Chondrocyte (in vitro differentiated cells): ENCODE measurements at places on chromosomes 7 and 10. TPM values are rescaled to one million over a fixed set of nuclear protein-coding genes. Genes with fewer than 3 reads are reported as not detected.

DNA sequence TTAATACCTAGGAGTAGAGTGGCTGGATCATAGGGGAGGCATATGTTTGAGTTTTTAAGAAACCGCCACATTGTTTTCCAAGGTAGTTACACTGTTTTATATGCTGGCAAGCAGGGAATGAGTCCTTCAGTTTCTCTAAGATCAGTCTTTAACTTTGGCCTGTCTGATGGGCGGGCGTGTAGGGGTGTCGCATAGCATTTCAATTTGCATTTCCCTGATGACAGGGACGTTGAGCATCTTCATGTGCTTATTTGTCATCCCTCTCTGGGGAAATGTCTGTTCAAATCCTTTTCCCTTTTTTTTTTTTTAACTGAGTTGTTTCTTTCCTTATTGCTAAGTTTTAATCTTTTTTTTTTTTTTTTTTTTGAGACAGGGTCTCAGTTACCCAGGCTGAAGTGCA lies 9.8 kb downstream of the MTG1 start:
- H3K27me3 ChIP-seq = no peaks in the 10 kb centered on the region
- no peak for DNase-seq
- H3K4me1 ChIP-seq = peaks cover 18% of the 10 kb centered on the region
- H3K4me3 ChIP-seq = no peak overlapping the region

DNA sequence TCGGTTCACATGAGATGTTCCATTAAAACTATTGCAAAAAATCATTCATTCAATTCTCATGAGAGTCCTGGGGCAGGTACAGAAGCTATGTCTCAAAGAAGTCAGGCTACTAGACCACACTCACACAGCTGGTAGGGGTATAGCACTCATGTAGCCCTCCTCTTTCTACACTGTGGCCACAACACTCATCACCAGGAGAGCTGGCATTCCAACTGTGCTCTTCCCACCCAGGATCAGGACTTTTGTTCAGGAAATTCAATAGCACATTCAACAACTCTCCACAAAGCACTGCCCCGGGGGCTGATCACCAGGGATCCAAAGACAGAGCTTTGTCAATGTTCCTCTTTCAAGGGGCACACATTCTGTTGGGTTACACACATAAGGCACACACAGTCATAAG lies 31.0 kb upstream of the C10orf90 start:
- H3K27ac ChIP-seq = no peak overlapping the region
- DNase-seq = no peak
- no peak overlapping the region for H3K4me3 ChIP-seq
- H3K36me3 ChIP-seq = peaks cover 2% of the 10 kb centered on the region
- no peaks in the 10 kb centered on the region for H3K4me1 ChIP-seq

DNA sequence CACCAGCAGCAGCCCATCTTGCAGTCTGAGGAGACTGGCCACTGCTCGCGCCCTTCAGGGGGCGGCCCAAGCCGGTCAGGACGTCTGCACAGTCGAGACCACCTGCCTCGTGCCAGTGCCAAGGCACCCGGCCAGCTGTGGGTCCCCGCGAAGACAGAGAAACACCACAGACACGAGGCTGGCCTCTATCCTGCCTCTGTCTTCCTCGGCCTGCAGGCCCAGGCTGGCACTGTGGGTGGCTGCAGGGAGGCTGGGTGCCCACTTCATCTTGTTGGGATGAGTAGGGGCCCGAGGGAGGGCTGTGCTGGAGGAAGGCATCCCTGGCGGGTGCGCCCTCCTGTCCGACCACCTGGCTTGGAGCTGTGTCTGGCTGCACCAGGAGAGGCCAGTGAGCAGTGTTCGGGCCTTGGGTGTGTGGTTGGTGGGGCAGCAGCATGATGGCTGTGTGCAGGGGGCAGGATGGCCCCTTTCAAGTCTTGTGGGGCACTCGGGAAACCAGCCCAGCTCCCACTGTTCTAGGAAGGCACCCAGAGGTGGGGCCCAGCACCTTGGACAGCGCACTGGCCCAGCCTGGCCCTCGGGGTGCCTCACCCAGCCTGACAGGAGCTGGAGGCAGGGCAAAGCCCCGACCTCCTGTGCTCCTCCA lies 7.3 kb downstream of the DPYSL4 start:
- no peak overlapping the region for H3K4me3 ChIP-seq
- DNase-seq = peak; percentile 85
- no peak overlapping the region for H3K27ac ChIP-seq
- H3K4me1 ChIP-seq = peaks cover 3% of the 10 kb centered on the region
- no peaks in the 10 kb centered on the region for H3K27me3 ChIP-seq

- no peaks in the 10 kb centered on the region for H3K4me1 ChIP-seq
- H3K27ac ChIP-seq = no peak overlapping the region
- peaks cover 8% of the 10 kb centered on the region for H3K27me3 ChIP-seq
- no peaks in the 10 kb centered on the region for H3K36me3 ChIP-seq
Measured at GRCh38 chr7:136058546-136058945, 81.4 kb upstream of the MTPN start.

DNA sequence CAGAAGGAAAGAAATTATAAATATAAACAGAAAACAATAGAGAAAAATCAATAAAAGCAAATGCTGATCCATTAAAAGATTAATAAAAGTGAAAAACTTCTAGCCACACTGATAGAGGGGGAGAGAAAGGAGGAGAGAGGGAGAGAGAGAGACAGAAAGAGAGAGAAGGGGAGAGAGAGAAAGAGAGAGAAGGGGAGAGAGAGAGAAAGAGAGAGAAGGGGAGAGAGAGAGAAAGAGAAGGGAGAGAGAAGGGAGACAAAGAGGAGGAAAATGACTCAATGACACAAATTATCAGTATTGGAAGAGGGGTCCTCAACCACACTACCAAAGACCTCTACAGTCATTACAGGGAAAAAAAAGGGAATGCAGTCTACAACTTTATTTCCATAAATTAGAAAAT lies 94.4 kb upstream of the VIPR2 start:
- H3K4me1 ChIP-seq = no peaks in the 10 kb centered on the region
- DNase-seq = no peak
- H3K4me3 ChIP-seq = no peak overlapping the region

GRCh38 chr10:114172776-114173602 lies 1.0 kb downstream of the CCDC186 start:
- no peaks in the 10 kb centered on the region for H3K27me3 ChIP-seq
- DNase-seq = no peak
- peak overlapping the region; percentile 95 for H3K4me3 ChIP-seq
- peaks cover 32% of the 10 kb centered on the region for H3K4me1 ChIP-seq
- H3K27ac ChIP-seq = peak overlapping the region; percentile 96

DNA sequence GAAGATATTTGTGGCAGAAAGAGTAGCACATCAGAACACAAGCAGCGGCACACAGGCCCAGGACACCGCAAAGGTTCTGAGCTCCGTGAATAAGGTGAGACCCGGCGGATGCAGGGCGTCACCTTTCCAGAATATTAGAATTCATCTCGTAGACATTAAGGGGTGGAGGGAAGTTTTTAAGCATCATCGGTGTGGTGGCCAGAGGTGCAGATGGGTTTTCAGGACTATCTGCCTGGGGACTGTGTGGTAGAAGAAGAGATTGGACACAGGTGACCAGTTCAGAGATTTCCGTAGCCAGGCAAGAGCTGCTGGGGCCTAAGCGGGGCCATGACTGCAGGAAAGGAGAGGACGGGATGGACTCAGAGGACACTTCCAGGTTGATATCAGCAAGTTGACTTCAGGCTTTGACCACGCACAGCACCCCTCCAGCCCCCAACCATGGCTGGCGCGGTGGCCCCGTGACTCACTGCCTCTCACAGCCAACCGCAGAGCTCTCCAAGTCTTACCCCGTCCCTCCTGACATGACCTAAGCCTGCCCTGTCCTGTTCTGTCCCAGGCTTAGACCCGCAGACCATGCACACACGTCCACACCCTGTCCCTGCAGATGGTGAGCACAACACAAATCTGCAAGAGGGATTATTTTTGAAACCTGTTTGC lies 97.2 kb downstream of the OAT start:
- no peak for DNase-seq
- H3K27ac ChIP-seq = no peak overlapping the region
- H3K4me3 ChIP-seq = no peak overlapping the region
- H3K36me3 ChIP-seq = no peaks in the 10 kb centered on the region
- H3K27me3 ChIP-seq = peaks cover 5% of the 10 kb centered on the region
- H3K4me1 ChIP-seq = peaks cover 17% of the 10 kb centered on the region

DNA sequence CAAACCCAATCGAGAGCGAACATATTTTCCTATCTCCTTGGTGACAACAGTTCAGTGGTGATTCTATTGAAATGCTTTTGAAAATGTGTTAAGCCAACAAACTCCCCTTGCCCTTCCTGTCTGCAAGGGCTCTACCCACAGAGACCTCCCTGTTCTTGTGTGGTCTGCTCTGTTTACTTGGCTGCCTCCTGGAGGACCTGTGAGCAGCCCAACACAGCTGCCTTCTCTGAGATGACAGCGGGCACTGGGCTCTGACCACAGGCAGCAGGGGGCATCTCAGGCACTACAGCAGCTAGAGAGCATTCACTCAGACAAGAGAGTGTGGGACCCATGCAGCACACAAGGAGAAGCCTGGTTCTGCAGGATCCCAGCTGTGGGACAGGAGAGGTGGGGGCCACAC lies 416.4 kb downstream of the TCERG1L start:
- no peak overlapping the region for H3K27ac ChIP-seq
- H3K4me3 ChIP-seq = no peak overlapping the region
- no peaks in the 10 kb centered on the region for H3K36me3 ChIP-seq
- H3K4me1 ChIP-seq = no peaks in the 10 kb centered on the region

PDE6C gene
- not detected in 3 replicates for total RNA-seq

GRCh38 chr10:103564776-103565520 lies 71.4 kb downstream of the NEURL1 start:
- H3K4me1 ChIP-seq = no peaks in the 10 kb centered on the region
- no peak overlapping the region for H3K27ac ChIP-seq
- H3K36me3 ChIP-seq = no peaks in the 10 kb centered on the region
- no peak for DNase-seq
- peaks cover 28% of the 10 kb centered on the region for H3K27me3 ChIP-seq

CLDN4 gene
- total RNA-seq = 0.35 to 0.80 TPM (median 0.51 TPM) in 3 replicates

LIPA gene
- total RNA-seq = 35.8 to 52.5 TPM (median 44.1 TPM) in 3 replicates

DNA sequence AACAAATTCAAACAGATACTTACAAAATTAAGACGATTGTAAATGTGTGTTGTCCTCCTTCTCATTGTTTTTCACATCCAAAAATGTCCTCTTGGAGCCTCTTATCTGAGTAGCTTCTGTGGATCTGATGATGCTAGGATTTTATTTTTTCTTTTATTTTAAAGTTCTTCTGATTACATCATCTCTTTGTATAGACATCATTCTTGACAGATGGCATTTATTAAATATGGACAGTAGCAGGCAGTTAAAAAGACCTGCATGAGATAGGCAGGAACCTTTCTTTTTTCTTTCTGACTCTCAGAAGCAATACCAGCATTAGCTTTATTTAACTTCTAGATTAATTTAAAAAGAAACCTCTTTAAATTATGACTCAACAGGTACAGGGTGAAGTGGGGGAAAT lies at the start of gene RPA3:
RPA3 (minus strand) TSS at position 116 of the 400 bp plus-strand sequence. CDS start 78,189 bp downstream, outside the sequence.
- no peaks in the 10 kb centered on the region for H3K36me3 ChIP-seq
- DNase-seq = no peak
- no peaks in the 10 kb centered on the region for H3K27me3 ChIP-seq
- H3K27ac ChIP-seq = peak within 1 kb of the TSS; percentile 32

DNA sequence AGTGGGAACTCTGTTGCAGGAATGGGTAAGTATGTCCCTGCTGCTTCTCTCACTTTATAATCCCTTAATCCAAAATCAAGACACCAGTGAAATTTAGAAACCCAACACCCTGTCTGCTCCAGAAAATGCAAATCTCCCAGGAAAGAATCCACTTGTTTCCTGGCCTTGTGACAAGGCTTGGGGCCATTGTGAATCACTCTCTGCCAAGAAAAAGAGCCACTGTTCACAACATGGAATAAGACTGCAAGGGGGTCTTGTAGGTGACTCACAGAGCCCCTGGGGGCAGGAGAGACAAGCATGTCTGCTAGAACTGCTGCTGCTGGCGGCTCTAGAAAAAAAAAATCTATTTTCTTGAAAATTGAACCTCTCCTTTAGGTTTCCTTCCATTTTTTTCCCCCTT lies 191.2 kb downstream of the SORCS1 start:
- H3K4me3 ChIP-seq = no peak overlapping the region
- H3K27me3 ChIP-seq = no peaks in the 10 kb centered on the region
- DNase-seq = no peak
- H3K27ac ChIP-seq = no peak overlapping the region

GRCh38 chr10:69142983-69143382 lies 19.0 kb downstream of the VPS26A start:
- no peaks in the 10 kb centered on the region for H3K36me3 ChIP-seq
- no peak overlapping the region for H3K4me3 ChIP-seq
- peaks cover 8% of the 10 kb centered on the region for H3K4me1 ChIP-seq
- H3K27ac ChIP-seq = no peak overlapping the region
- H3K27me3 ChIP-seq = no peaks in the 10 kb centered on the region

DNA sequence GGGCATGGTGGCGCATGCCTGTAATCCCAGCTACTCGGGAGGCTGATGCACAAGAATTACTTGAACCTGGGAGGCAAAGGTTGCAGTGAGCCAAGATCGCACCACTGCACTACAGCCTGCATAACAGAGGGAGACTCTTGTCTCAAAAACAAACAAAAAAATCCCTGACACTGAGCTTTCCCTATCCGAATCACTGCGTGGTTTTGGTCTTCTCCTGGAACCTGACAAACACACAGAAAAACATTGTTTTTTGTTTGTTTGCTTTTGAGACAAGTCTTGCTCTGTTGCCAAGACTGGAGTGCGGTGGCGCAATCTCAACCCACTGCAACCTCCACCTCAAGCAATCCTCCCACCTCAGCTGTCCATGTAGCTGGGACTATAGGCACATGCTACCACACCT lies 50.4 kb upstream of the PTPRN2 start:
- no peak overlapping the region for H3K27ac ChIP-seq
- peaks cover 7% of the 10 kb centered on the region for H3K36me3 ChIP-seq
- no peaks in the 10 kb centered on the region for H3K27me3 ChIP-seq
- no peaks in the 10 kb centered on the region for H3K4me1 ChIP-seq
- no peak overlapping the region for H3K4me3 ChIP-seq
- no peak for DNase-seq

GRCh38 chr10:77269163-77269562 lies 368.4 kb downstream of the KCNMA1 start:
- no peak overlapping the region for H3K4me3 ChIP-seq
- no peak overlapping the region for H3K27ac ChIP-seq
- no peaks in the 10 kb centered on the region for H3K27me3 ChIP-seq
- H3K36me3 ChIP-seq = peaks cover 1% of the 10 kb centered on the region
- peaks cover 26% of the 10 kb centered on the region for H3K4me1 ChIP-seq

DNA sequence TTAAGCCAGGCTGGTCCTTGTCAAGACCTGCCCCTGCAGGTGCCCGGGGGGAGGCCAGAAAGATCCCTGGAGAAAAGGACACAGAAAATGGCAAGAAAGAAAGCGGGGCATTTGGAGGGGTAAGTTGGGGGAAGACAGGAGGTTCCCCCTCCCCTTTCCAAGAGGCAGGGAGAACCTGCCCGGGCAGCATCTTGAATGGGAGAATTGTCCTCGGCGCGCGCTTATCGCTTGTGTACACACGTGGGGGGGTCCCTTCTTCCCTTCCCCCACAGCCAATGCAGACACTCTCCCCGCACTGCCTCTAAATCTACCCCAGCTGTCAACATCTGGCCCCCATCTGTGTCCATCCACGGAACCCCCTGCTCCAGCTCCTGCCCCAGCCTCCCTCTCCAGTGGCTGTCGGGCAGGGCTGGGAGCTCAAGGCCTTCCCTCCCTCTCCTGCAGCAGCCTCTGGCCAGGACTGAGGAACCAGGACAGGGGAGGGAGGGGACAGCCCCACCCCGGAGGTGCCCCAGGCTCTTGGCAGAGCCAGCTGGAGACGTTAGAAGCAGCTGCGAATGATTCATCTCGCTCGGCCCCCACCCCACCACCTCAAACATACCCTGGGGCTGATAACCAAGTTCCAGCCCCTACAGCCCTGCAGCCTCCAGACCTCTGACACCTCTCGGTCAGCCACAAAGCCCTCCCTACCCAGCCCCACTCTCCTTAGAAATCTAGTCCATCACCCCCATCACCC lies 25.3 kb downstream of the EPHB4 start:
- no peaks in the 10 kb centered on the region for H3K27me3 ChIP-seq
- H3K27ac ChIP-seq = peak overlapping the region; percentile 87
- H3K4me1 ChIP-seq = peaks cover 45% of the 10 kb centered on the region
- H3K36me3 ChIP-seq = peaks cover 15% of the 10 kb centered on the region
- H3K4me3 ChIP-seq = no peak overlapping the region
- DNase-seq = no peak
